ENCODE measurements at places on chromosomes 4 and X. TPM values are rescaled to one million over a fixed set of nuclear protein-coding genes. Genes with fewer than 3 reads are reported as not detected.

Gene NMU
- not detected for total RNA-seq

Gene MAGEA12
- not detected for total RNA-seq

Gene VEGFC
- not detected for total RNA-seq

Gene FAM47C
- total RNA-seq: not detected

Gene AIMP1
- total RNA-seq: 67.9 TPM

Gene FGF5
- not detected for total RNA-seq

Gene TMPRSS11B
- total RNA-seq: not detected

Gene FGF16
- total RNA-seq: not detected

Gene OTC
- not detected for total RNA-seq

GRCh38 chr4:113317523-113317922 is 268.1 kb downstream of the ANK2 start:
- no peak for DNase-seq

DNA sequence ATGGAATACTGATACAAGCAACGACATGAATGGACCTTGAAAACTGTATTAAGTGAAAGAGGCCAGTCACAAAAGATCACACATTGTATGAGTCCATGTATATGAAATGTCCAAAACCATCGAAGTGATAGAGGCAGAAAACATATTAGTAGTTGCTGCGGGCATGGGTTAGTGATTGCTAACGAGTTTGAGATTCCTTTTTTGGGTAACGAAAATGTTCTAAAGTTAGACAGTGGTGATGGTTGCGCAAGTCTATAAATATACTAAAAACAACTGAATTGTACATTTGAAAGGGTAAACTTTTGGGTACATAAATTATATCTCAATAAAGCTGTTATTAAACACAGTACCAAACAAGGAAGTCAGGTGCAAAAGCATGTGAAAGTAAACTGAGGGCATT is 234.5 kb downstream of the FBXW7 start:
- no peak for DNase-seq

- DNase-seq: no peak
These were observed 641.0 kb upstream of the PITX2 start for GRCh38 chr4:111263836-111264235.

DNA sequence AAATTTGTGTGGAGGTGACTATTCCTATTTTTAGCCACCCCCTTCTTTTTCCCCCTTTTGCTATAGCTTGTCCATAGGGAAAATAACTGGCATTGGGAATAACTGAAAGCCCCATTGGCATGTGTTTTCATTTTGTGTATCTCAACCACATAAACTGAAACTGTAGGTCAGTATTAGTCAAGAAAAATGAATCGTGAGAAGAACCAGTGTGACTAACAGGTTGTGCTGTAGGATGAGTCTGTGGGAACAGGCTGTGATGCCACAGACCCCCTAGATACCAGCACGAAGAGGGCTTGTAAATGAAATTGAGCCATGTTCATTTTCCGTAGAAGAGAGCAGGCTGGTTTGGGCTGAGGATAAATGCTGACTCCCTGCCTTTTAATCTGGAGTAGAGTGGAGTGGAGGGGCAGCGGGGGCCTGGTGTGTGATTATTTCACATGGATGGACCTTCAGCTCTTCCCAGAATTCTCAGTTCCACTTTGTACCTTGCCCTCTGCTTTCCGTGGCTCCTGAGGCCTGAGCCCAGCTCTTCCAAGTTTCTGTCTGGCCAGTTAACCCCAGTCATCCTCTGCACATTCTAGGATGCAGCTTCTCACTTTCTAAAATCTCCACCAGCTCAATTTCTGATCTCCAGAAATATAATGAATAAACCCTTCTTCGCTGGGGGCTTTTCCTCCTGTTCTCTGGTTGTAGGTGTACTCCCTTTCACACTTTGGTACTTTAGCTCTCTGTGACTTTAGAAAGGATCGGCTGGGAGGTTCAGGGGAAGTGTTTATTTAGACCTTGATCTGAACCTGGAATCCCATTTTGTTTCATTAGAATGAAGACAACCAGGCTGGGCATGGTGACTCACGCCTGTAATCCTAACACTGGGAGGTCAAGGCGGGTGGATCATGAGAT is 37.3 kb downstream of the DCUN1D4 start:
- no peak for DNase-seq

- no peak for DNase-seq
These were observed 277.4 kb upstream of the PITX2 start for GRCh38 chr4:110900213-110900769.

DNA sequence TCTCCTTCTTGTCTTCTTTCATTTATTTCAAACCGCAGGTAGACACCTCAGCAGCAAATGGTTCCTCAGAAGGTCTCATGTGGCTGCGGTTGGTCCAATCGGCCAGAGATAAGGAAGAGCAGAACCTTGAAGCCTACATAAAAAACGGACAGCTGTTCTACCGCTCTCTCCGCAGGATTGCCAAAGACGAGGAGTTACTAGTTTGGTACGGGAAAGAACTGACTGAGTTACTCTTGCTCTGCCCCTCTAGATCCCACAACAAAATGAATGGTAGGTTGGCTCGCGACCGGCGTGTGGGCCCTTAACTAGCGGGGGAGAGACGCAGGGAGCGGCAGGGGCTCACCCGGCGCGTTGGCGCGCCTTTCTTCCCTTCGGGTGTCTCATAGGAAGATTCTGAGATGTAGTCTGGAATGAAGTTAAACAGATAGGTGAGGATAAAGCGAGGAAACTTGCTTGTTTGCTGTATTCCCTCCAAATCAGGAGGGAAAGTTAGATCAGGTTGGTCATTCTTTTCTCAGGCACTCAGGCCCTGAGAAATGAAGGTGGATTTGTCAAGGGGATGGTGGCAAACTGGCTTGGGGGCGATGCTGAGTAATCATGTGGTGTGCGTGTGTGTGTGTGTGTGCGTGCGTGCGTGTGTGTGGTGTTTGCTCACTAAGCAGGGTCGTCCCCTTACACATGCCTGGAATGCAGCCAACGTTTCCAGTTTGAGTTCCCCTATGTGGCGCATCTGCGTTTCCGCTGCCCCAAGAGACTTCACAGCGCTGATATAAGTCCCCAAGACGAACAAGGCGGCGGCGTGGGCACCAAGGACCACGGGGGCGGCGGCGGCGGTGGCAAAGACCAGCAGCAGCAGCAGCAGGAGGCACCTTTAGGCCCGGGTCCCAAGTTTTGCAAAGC is 4.2 kb downstream of the PRDM8 start:
- DNase-seq: peak; percentile 69

DNA sequence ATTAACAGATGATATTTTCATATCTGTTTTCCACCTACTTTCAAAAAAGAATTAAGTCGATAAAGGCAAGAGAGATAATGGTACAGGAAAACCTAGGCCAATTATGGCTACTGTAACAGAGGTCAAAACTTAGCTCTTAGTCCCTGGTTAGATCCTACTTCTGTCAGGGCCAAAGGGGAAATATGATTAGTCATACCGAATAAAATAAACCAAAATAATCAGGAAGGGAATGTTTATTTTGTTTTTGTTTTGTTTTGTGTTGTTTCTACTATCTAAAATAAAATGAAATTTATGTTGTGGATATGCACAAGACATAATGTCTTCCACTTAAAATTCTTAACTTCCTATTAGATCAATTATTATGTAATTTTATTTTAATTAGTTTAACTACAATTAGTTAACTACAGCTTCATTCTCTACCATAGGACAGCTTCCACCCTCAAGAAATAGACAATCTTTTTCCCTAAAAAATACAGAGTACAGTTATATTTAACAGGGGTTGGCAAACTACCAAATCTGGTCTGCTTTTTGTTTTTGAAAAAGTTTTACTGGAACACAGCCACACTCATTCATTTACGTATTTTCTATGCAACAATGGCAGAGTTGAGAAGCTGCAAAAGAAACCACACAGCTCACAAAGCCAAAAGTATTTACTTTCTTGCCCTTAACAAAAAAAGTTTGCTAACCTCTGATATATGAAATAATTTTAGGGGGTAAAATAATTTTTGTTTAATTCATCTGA is 25.4 kb downstream of the TMEM47 start:
- DNase-seq: no peak

DNA sequence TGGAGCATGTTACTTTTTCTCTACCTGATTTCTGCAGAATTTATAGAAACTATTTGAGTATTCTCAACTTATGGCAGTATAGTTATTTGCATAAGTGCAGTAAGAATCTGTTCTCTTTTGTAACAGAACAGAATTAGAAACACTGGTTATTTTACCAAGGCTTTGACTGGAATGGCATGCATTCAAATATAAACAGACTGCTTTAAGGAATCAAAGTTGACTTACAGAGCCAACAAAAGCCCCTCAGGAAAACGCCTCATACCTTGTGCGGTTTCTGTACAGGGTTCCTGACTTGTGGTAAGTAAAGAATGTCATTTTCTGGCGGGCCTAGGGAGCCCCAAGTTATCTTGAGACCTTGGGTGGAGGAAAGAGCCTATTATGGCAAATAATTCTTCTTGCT is 97.1 kb downstream of the GPR143 start:
- no peak for DNase-seq

DNA sequence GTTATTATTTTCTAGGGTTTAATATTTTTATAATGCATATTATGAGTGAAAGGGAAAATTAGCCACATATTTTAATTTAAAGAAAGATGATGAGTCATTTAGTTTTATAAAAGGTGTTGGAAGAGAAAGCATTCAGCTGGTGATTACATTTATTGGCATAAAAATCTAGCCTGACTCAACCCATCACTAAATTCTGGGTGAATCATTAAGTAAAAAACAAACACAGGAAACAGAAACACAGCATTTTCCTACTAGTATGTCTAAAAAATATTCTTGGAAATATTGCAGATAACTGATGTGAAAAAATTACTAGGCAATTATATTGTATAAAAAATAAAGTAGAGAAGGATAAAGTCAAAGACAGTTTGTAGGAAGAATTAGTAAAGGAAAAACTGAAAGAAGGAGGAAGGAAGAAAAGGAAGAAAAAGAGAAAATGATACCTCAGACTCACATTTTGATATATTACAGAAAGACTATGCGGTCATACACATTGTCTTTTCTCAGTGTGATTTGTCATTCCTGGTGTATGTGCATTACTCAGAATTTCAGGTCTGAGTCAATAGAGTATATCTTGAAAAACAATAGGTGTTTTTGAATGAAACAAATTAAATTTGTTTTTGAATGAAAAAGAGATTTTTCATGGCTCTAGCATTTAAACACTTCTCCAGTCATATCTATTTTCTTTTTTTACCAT is 48.0 kb upstream of the SPOCK3 start:
- DNase-seq: no peak

GRCh38 chr4:183157215-183157614 is 58.2 kb downstream of the WWC2 start:
- no peak for DNase-seq

DNA sequence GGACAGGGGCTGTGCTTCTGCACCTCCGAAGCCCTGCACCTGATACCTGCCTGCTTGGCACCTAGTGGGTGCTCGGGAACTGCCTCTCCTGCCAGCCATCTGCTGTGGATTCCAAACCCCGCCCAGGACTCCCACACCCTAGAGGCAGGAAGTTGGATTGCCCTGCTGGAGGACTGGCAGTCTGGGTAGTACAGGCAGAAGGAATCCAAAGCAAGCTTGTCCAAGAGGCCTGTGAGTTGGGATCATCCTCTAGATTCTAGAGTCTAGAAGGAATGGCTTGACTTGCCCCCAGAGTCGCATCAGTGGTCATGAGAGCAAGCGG is 64.6 kb upstream of the MTM1 start:
- DNase-seq: no peak

GRCh38 chr4:99832321-99832720 is 15.7 kb downstream of the DAPP1 start:
- DNase-seq: no peak

- no peak for DNase-seq
These were observed 633.4 kb downstream of the CENPC start for GRCh38 chr4:66911880-66912279.
